ENCODE measurements at places on chromosomes 6 and 20.

- no peak for DNase-seq
These were observed 40.4 kb upstream of the RAB22A start for GRCh38 chr20:58268936-58269619.

DNA sequence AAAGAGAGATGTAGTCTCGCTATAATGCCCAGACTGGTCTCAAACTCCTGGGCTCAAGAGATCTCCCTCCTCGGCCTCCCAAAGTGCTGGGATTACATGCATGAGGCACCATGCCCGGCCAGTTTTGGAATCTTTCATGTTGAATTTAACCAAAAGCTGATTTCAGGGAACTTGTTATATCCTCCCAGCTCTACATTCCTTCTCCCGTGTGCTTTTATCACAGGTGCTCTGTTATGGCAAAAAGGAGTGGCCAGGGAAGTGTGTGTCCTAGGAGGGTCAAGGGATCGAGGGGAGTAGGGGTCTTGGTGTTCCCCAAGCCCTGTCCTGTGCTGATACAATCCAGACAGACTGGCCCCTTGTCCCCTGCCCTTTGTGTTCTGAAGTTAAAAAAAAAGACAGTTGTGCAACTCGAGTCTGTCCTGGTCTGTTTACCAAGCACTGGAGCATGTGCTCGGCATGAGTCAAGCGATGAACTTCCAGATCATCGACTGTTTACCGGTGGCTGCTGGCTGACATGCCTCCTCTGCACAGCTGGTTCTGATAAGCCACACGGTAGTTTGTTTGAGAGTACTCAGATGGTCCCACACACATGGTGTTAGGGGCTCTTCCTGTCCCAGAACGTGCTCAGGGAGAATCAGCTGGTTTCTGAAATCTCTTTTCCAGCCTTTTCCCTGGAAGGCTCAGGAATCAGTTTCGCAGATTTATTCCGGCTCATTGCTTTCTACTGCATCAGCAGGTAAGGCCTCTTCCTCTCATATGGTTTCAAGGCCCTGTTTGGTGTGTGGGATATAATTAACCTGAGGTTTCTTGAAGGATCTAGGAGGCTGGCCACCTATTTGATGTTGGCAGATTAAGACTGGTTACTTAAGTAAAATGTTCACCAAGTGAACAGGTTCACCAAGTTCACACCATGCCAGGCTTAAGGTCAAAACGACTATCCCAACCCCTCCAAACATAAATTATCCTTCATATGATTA is 52.6 kb upstream of the NAA20 start:
- DNase-seq = no peak

- no peak for DNase-seq
These were observed 77.1 kb downstream of the TULP4 start for GRCh38 chr6:158389193-158389919.

DNA sequence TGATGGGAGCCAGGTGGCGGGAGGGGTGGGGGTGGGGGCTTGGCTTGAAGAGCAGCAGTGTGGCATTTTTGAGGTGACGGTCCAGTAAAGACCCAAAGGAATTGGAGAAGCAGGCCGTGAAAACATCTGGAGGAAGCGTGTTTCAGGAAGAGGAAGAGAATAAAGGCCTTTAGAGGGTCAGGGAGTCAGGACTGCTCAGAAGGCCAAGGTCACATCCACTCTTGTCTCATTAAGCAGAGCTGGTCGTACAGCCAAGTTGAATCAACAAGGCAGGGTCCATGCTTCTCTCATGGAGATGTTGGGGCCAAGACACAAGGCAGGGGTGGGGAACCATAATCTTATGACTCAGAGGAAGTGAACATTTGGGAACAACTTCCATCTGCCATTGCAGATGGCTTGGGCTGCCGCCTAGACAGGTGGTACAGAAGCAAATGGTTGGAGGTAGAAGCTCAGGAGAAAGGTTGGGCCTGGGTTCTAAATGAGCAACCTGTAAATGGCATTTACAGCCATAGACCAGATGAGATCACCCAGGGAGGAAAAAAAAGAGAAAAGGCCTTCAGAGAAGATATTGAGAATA is 179.6 kb downstream of the TTLL2 start:
- no peak for DNase-seq

DNA sequence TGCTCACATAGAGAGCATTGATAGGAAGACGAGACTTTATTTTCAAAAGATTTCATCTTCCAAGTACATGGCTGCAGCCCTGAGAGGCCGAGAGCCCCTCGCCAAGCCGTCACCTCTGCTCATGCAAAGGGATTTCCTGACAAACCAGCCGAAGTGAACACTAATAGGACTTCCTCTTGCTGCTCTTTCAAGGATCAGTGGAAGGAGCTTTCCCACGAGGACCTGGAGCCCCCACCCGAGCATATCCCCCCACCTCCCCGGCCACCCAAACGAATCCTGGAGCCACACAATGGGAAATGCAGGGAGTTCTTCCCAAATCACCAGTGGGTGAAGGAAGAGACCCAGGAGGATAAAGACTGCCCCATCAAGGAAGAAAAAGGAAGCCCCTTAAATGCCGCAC is 69.3 kb downstream of the PTPN1 start:
- no peak for DNase-seq

DNA sequence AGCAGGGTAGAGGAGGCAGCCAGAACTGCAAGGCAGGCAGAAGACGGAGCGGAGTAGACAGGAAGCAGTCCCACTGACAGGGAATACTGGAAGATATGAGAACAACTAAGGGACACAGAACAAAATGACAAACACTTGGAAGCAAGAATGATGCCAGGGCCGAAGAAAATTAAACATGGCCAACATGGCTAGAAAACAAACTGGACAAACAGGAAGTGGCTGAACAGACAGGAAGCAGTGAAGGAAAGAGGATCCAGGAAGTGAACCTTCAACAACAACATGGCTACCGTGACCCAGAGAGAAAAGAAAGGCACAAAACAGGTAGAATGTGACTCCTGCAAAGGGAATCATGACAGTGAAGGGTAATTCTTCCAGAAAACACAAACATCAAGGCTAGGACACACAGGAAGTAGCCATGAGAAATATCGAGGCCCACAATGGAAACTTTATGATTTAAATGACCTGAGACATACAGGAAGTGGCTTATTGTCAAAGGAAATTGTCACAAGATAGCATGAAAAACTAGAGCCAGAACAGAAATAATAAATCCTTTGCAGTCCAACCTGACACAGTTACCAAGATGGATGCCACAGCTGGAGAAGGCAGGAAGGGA is 9.1 kb downstream of the COL11A2 start:
- DNase-seq = no peak

- DNase-seq = no peak
These were observed 1357.7 kb upstream of the CITED2 start for GRCh38 chr6:140732155-140732554.

GRCh38 chr20:16393836-16394235 is 179.4 kb downstream of the KIF16B start:
- no peak for DNase-seq

GRCh38 chr20:45725134-45725533 is 3.0 kb downstream of the SPINT4 start:
- no peak for DNase-seq

DNA sequence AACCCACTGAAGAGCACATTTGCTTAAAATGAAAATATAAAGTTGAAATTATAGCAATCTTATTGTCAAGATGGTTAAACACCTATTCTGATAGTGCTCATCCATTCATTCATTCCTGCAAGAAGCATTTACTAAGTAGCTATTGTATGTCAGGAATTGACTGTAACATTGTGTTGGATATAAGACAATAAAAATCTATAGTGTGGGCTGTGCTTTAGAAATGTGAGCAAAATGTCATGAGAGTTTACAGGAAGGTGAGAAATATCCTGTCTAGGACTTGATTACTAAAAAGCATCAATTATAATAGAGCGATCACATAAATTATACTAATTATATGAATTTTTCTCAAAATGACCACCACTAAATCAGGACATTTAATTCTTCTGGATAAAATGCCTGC is 123.0 kb downstream of the HAO1 start:
- DNase-seq = no peak

GRCh38 chr6:4740032-4740431 is 36.2 kb upstream of the CDYL start:
- DNase-seq = no peak

GRCh38 chr6:53727748-53728147 is 62.2 kb upstream of the KLHL31 start:
- DNase-seq = no peak

- DNase-seq = no peak
These were observed 422.1 kb downstream of the GJA1 start for GRCh38 chr6:121857551-121857950.

DNA sequence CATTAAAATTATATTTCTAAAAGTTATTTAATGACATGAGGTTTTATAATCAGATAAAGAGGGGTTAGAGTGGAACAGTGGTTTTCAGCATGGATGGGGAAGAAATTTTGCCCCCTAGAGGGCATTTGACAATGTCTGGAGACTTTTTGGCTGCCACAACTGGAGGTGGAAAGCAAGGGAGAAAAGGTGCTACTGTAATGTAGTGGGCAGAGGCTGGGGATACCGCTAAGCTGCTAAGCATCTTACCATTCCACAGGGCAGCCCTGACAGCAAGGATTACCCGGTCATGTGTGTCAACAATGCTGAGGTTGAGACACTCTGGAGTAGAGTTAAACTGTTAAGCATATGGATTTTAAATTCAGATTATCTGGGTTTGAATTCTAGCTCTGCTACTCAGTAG is 52.9 kb upstream of the FABP7 start:
- no peak for DNase-seq

GRCh38 chr20:39974966-39975501 is 714.0 kb downstream of the MAFB start:
- DNase-seq = no peak

GRCh38 chr6:139860203-139860602 is 485.8 kb upstream of the CITED2 start:
- no peak for DNase-seq

- DNase-seq = no peak
These were observed 147.5 kb upstream of the PLN start for GRCh38 chr6:118400582-118400981.

DNA sequence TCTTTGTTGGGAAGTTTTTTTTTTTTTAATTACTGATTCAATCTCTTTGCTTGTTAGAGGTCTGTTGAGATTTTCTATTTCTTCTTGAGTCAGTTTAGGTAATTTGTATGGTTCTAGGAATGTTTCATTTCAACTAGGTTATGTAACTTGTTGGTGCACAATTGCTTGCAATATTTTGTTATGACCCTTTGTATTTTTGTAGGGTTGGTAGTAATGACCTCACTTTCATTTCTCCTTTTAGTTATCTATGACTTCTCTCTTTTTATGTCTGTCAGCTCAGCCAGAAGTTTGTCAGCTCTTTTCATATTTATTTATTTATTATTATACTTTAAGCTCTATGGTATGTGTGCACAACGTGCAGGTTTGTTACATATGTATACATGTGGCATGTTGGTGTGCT is 51.1 kb upstream of the SLC24A3 start:
- no peak for DNase-seq

GRCh38 chr6:27836783-27837624 is 75.2 kb downstream of the OR2B2 start:
- no peak for DNase-seq

- no peak for DNase-seq
These were observed 61.7 kb downstream of the GNAS-AS1 start for GRCh38 chr20:58788896-58789544.

- no peak for DNase-seq
These were observed 41.5 kb downstream of the SH3BGRL2 start for GRCh38 chr6:79672631-79673111.

DNA sequence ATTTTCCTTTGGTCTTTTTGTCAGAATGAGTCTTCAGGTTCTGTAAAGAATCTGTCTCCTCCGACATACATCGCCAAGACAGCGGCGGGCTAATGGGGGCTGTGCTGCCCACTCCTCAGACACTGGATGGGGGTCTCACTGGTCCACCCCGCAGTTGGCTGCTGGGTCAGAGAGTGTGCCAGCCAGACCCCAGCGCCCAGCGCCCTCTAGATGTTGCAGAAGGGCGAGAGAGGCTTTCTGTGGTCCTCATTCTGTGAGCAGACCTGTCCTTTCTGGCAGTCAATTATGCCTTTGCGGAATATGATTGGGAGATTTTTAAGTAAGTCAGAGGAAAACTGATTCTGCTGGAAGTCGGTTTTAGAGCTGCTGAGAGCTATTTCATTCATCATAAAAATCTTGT is 7.8 kb upstream of the CCR6 start:
- DNase-seq = no peak

DNA sequence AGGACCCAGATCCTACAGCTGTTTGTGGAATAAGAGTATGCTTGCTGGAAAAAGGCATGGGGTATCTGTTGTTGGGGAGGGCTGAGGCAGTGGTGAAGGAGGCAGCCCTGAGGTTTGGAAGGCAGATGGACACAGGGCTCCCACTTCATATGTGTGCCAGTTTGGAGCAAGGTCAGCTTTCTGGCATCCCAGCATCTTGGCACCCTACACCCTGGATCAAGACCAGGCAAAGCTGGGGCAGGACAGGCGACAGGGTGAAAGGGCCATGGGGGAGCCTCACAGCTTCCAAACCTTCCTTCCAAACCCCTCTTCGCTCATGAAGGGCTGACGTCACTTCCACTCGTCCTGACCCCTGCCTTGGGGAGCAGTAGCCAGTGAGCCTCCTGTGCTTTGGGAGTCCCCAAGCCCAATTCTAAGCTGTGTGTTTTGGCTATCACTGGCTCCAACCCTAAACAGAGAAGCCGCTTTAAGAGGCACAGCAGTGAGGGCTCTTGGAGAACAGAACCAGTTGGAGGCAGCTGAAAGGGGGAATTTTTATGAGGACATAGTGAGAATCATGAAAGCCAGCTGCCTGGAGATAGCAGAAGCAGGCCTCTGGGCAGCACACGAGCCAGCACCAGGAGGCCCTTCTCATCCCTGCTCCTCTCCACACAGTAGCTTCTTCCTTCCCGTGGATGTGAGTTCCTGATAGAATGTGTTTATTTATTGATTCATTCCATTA is 448.6 kb upstream of the CDH4 start:
- no peak for DNase-seq

GRCh38 chr6:19478992-19479391 is 358.2 kb upstream of the ID4 start:
- DNase-seq = no peak

GRCh38 chr6:45617441-45617840 is 239.7 kb upstream of the SUPT3H start:
- DNase-seq = no peak

- DNase-seq = no peak
These were observed 300.1 kb upstream of the KCNQ5 start for GRCh38 chr6:72321788-72322187.

- no peak for DNase-seq
These were observed 114.5 kb downstream of the RNF144B start for GRCh38 chr6:18501663-18502013.

DNA sequence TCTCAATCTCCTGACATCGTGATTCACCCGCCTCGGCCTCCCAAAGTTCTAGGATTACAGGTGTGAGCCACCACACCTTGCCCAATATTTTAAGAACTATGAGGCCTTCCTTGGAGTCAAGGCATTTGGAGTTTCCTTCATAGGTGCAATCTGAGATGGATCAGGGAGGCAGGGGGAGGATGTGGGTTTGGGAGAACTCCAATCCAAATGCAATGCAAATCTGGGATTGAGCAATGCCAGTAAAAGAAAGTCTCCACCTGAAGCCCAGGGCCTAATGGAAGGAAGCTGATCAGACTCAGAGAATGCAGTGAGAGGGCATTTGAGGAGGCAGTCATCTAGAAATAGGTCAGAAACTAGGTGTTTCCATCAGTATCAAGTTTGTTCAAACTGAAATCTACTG is 21.2 kb downstream of the RSPH3 start:
- DNase-seq = no peak

All from neuronal stem cell (in vitro differentiated cells).